ENCODE measurements at places on chromosomes 12 and 14. TPM values are rescaled to one million over a fixed set of nuclear protein-coding genes. Genes with fewer than 3 reads are reported as not detected.

DNA sequence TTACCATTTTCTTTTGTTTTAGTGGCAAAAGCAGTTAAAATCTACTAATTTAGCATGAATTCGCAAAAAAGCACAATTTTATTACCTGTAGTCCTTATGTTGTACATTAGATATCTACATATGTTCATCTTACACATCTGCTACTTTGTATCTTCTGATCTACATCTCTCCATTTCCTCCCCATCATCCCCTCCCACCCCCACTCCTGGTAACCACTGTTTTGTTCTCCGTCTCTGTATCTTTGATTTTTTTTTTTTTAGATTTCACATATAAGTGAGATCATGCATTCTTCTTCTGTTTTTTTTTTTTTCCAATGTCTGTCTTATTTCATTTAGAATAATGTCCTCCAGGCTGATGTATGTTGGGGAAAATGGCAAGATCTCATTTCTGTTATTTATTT lies 922.7 kb downstream of the VRK1 start:
- no peak for DNase-seq

DNA sequence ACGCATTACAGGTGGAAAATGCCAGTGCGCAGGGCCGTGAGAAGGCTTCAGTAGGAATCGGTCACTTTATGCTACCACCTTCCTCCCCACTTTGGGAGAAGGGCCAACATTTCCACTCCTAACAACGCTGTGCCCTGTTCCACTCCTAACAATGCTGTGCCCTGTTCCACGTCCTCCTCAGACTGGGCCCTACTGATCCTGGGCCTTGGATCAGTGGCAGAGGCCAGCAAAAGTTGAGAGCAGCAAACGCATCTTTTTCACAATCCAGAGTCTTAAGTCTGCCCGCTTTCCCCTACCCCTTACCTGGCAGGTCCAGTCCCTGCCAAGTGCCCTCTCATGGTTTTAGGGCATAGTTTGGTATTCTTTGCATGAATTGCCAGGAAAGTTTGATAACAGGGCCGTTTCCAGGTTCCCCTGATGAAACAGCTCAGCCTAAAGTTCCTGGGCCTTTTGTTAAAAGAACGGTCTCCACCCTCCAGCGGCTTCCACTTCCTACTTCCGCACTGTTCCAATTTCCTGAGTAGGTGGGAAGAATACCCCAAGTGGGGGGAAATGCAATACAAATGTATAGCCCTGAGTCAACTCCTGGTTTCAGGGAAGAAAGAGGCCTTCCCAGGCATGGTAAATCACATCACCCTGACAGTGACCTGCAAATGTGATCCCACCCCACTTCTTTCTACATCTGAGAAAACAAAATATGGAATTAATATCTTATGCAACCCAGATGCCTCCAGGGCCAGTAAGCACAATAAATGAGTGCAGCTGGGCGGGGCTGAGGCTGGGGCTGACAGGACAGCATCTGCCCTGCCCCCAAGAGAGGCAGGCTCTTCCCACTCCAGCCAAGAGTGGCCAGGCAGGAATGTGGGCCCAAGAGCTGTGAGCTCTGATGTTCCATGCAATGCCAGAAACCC lies 15.0 kb downstream of the KCTD10 start:
- no peak for DNase-seq

DNA sequence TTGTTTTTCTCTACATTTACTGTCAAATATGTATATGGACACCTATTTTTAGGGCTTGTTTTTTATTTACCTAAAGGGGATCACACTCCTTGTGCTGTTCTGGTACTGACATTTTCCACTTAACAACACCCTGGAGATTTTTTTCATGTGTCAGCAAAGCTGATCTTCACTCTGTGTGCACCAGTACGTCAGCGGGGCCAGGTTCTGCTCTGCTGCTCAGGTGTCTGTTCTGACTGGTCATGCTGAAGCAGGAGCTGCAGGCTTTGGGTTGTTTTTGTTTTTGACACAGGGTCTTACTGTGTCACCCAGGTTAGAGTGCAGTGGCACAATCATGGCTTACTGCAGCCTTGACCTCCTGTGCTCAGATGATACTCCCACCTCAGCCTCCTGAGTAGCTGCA lies 81.9 kb upstream of the CCND2 start:
- DNase-seq = no peak

DNA sequence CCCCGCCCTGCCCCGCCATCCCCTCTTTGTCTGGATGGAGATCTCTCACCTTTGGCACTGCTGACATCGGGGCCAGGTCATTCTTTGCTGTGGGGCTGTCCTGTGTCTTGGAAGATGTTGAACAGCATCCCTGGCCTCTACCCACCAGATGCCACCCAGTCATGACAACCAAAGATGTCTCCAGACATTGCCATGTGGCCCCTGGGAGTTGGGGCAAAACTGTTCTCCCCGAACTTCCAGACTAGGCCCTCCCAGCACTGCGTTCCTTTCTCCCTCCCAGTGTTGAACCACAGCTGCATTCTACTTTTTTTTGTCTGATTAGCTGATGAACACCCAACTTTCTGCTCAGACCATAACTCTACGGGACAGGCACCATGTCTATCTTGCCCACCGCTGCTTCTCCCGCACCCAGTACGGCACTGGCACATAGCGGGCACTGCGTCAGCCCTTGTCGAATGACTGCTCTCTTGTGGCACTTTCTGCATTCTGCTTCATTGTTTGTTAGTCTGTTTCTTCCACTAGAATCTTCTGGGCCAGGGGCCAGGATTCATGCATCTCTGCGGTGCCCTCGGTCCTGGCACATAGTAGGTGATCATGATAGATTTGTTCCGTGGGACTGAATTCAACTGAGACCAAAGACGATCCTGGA lies 13.1 kb upstream of the MYL2 start:
- DNase-seq = no peak

- no peak for DNase-seq
These were observed 5.8 kb upstream of the KCNA5 start for GRCh38 chr12:5037795-5038357.

GRCh38 chr14:89276424-89276975 lies 140.5 kb downstream of the FOXN3 start:
- peak; percentile 58 for DNase-seq

GRCh38 chr12:123655420-123655819 lies 15.5 kb upstream of the TCTN2 start:
- DNase-seq = no peak

DNA sequence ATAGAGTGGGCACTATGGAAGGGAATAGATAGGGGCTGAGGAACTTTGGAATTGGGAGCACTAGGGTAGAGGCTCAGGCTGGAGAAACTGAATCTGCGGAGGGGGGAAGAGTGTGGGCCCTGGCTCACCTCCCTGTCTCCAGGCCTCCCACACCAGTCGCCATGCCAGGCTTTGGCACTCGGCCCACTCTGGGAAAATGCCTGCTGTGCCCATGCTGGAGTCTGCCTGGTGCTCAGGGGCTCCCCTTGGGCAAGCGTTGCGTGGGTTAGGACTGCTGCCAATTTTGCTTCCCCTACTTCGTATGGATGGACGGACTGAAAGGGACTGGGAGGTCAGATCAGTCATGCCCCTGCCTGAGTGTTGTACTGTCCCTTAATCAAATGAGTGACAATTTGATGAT lies 34.6 kb upstream of the CISTR start:
- DNase-seq = no peak

DNA sequence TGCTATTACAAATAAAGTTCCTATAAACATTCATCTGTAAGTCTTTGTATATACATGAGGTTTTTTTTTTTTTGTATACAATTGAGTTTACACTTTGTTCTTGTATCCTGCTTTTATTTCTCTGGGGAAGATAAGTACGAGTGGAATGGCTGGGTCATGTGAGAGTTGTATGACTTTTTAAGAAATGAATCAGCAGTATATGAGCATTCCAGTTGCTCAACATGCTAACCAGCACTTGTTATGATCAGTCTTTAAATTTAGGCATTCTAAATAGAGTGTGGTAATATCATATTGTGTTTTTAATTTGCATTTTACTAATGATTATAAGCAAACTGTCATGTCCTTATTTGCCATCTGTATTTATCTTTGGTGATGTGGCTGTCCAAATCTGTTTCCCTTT lies 44.7 kb upstream of the AMIGO2 start:
- no peak for DNase-seq

The EGLN3 gene
- 14.4 TPM for total RNA-seq
